ENCODE measurements at places on chromosomes 16 and 17. TPM values are rescaled to one million over a fixed set of nuclear protein-coding genes. Genes with fewer than 3 reads are reported as not detected.

DNA sequence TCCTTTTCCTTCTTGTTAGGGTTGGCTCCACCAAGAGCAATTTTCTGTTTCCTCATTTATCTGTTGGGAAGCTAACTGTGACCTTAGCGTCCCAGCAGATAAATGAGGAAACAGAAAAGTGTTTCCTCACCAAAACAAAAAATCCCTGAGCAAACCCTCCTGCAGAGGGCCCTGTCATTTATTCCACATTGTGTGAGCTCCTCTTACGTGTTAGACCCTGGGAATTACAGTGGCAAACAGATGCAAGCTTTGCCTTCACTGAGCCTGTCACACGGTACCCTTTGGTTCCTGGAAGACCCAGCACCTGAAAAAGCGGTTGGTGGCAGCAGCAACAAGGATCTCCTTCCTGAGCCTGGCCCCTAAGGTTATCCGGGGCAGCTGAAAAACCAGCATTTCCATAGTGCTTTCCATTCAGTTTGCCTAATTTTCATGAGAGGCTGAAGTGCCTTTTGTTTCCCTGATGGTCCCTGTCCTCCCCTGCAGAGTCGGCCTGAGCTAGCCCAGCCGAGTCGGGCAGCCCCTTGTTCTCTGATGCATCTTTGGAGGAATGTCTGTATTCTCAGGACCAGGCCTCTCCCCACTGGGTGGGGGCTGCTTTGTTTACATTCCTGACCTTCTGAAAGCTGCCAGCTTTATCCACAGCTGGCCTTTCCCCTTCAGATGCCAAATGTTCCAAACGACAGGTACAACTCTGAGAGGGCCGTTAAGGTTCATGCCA lies 34.7 kb downstream of the YPEL2 start:
- no peak for DNase-seq

DNA sequence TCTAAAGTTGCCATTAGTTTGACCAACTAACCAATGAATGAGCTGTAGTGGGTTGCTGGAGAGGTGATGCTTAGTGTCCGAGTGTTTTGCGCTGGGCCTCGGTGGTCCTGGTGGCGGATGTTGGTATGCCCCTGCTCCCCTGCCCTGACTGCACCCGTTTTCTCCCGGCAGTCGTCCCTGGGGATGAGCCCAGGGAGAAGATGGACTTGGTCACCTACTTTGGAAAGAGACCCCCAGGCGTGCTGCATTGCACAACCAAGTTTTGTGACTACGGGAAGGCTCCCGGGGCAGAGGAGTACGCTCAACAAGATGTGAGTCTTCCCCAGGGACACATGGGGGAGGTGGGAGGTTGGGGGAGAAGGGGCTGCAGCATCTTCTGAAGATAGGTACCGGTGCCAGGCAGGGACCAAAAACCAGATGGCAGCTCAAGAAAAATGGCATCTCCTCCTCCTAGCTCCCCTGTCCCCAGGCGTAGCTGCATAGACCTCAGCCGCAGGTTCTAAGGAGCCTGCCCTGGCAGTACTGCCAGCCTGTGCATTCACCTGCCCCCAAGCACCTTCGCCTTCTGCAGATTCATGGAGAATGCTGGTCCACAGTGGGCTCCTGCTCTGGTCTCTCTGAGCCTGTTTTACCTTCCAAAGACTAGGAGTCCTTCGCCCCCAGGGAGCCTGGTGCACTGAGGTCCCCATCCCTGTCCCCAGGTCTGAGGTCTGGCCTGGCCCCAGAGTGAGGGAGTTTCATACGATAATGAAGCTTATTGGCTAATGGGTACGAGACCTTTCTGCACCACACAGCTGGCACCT lies 5.3 kb downstream of the CNP start:
- DNase-seq: no peak

- DNase-seq: no peak
These were observed 274.0 kb downstream of the PARN start for GRCh38 chr16:14356064-14356463.

GRCh38 chr17:47850692-47851573 lies at the start of gene SP6:
Gene SP6, minus strand, starts transcription at chr17:47851163. Its CDS starts 2,734 bp downstream, at chr17:47848429.
- DNase-seq: peak; percentile 85

DNA sequence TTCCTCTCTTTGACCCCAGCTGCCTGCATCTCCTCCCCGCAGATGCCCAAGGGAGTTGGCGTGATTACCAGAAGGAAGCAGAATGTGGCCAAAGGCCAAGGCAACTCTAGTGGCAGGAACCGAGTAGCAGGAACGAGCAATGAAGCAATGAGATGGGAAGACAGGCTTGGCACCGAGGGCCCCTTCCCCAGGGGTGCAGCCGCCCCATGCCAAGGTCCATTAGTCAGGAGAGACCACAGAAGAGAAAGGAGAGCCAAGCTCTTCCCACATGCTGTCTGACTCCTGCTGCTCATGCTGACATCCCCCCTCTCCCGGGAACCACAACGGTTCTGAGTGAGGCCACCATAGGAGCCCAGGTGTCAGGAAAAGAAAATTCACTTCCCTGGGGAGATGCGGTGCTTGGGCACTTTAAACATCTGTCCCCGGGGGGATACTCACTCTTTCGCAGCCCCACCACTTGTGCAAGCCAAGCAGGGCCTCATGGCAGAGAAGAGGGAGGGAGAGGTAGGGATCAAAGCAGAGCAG lies 67.4 kb downstream of the MYO18A start:
- no peak for DNase-seq

GRCh38 chr17:10048629-10049350 lies 143.7 kb upstream of the RCVRN start:
- no peak for DNase-seq

DNA sequence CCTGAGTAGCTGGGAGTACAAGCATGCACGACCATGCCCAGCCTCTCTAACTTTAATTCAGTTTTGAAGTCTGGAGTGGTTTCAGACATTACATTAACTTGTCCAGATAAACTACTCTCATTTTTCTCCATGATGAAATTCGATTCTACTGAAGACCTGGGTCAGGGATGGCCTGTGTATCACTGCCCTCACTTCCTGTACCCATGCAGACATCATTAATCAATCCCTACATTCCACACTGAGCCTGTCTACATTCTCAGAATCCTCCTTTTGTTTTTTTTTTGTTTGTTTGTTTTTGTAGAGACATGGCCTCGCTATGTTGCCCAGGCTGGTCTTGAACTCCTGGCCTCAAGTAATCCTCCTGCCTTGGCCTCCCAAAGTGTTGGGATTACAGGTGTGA lies 22.6 kb downstream of the ADCY7 start:
- no peak for DNase-seq

- DNase-seq: peak; percentile 67
These were observed 23.1 kb upstream of the C16orf78 start for GRCh38 chr16:49350265-49351095.

- DNase-seq: no peak
These were observed 1525.1 kb downstream of the CDH11 start for GRCh38 chr16:63596716-63597115.

DNA sequence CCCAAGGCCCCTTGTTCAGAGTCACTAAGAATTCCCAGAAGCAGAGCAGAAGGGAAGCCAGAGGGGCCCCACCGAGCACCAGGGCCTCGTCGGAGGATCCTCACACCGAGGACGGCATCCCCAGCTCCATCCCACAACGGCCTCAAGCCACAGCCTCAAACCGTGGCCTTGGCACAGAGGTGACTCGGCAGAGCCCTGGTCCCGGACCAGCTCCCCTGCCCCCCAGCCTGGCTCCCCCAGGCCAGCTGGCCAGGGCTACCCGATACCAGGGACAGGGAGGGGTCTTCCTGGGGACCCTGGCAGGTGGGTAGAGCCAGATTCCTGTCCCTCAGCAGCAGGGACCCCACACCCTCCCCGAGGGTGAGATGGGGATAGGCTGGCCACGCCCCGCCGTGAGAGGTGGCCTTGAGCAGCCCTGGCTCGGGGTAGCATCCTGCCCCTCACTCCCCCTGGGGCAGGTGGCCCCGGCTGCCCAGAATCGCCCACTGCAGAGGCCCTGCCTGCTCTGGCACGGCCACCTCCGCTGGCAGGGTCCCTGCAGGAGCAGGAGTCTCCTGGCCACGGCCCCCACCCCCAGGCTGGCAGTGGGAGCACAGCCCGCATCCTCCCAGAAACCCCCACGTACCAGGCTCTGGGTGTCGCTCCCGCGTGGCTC lies 5.6 kb upstream of the PVALEF start:
- DNase-seq: no peak

DNA sequence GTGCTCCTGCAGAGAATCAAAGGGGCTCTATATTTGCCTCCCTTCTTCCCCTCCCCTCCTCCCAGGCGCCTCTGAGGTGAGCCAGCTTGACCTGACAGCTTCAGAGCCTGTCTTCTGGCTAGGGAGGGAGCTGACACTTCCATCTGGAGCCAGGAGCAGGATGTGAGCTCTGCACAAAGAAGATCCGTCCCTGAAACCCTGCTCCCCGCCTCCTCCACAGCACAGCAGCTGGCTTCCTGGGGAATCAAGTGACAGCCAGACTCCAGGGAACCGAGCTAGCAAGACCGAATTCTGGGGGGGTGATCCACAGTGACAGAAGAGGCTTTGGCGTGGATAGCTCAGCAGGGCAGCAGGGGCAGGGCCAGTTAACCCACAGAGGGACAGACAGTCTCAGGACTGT lies 37.2 kb downstream of the CCDC182 start:
- DNase-seq: no peak

DNA sequence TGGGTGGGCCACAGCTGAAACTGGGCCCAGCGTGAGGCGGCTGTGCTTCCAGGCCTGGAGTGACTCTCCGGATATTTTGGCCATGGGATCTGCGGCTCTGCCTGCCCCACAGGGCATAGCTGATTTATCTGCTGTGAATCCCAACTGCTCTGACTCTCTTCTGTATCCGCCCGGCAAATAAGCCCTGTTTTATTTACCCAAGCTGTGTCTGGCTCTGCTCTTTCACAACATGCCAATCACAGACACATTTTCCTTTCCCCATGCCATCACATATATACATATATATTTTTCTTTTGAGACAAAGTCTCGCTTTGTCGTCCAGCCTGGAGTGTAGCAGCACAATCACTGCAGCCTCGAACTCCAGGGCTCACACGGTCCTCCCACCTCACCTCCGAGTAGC lies 33.3 kb downstream of the GTF3C1 start:
- no peak for DNase-seq

DNA sequence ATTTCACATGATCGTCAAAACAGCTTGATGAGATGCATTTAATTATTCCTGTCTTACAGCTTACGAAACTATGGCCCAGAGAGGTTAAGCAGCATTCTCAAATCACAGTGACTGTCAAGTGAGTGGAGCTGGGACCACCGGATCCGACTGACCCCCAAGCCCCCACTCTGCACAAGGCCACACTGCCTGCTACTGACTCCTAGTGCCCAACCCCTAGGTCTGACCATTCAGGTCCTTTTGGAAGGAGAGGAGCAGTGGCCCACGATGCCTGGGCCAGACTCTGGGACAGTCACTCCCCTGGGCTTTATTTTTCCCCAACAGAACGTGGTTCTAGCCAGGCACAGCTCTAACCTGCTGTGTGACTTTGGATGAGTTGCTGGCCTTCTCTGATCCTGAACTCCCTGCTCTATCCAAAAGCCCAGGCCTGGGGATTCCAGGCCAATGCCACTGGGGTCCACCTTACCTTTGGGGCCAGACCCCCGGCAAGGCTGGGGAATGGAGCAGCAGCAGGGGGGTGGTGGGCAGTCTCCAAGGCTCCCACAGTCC lies 9.9 kb downstream of the TSPOAP1 start:
- no peak for DNase-seq

GRCh38 chr17:81142301-81143199 lies 22.8 kb upstream of the PVALEF start:
- peak; percentile 82 for DNase-seq

GRCh38 chr16:10561425-10561824 lies 19.0 kb downstream of the EMP2 start:
- DNase-seq: no peak

SLC35B1 gene
- total RNA-seq: 44.1 TPM

- DNase-seq: no peak
These were observed 4.0 kb upstream of the IL17C start for GRCh38 chr16:88634141-88634993.

TANC2 gene
- 25.9 TPM for total RNA-seq

- DNase-seq: no peak
These were observed 14.1 kb downstream of the AKAP1 start for GRCh38 chr17:57099165-57099564.

DNA sequence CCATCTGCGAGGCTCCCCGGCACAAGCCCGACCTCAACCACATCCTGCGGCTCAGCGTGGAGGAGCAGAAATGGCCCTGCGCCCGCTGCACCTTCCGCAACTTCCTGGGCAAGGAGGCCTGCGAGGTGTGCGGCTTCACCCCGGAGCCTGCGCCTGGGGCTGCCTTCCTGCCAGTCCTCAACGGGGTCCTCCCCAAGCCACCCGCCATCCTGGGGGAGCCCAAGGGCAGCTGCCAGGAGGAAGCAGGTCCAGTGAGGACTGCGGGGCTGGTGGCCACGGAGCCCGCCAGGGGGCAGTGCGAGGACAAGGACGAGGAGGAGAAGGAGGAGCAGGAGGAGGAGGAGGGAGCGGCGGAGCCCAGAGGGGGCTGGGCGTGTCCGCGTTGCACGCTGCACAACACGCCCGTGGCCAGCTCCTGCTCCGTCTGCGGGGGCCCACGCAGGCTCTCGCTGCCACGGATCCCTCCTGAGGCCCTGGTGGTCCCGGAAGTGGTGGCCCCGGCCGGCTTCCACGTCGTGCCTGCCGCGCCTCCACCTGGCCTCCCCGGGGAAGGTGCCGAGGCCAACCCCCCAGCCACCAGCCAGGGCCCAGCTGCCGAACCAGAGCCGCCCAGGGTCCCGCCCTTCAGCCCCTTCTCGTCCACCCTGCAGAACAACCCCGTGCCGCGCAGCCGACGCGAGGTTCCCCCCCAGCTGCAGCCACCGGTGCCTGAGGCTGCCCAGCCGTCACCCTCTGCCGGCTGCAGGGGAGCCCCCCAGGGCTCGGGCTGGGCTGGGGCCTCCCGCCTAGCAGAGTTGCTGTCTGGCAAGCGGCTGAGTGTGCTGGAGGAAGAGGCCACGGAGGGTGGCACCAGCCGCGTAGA lies 13.1 kb upstream of the PRR35 start:
- DNase-seq: peak; percentile 75

DNA sequence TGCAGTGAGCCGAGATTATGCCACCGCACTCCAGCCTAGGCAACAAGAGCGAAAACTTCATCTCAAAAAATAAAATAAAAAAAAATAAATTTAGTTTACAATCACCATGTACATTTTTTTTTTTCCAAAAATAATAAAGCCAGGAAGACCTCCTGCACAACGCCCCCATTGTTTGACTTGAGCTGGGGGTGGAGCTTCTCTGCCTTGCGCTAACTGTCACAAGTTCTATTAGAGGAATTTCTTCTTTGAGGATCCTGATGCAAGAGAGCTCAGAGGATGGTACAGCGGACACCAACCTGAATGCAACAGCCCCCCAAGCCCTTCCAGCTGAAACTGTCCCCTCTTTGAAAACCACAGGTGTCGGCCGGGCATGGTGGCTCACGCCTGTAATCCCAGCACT lies 24.9 kb upstream of the CBX4 start:
- no peak for DNase-seq

- peak; percentile 74 for DNase-seq
These were observed 59.8 kb upstream of the FBXO47 start for GRCh38 chr17:39026980-39027451.

OR2C1 gene
- not detected for total RNA-seq

GRCh38 chr16:10551881-10552280 lies 28.5 kb downstream of the EMP2 start:
- DNase-seq: no peak

GRCh38 chr16:9099131-9099625 lies 7.7 kb downstream of the HAPSTR1 start:
- DNase-seq: no peak

GRCh38 chr17:80396157-80397033 lies 18.6 kb upstream of the ENDOV start:
- DNase-seq: no peak

- no peak for DNase-seq
These were observed 221.8 kb downstream of the MAP2K4 start for GRCh38 chr17:12242345-12242954.
